ENCODE measurements at places on chromosomes 3 and 15. TPM values are rescaled to one million over a fixed set of nuclear protein-coding genes. Genes with fewer than 3 reads are reported as not detected.

DNA sequence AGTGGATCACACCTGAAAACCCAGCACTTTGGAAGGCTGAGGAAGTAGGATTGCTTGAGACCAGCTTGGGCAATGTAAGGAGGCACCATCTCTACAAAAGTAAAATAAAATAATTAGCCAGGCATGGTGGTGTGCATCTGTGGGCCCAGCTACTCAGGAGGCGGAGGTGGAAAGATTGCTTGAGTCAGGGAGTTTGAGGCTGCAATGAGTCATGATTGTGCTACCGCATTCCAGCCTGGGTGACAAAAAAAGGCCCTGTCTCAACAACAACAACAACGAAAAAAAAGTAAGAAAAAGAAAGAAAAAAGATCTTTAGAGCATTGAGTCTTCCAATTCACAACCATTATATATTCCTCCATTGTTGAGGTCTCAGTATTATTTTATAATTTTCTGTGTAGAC, 192.4 kb upstream of the DPH6 start:
- DNase-seq = no peak

DNA sequence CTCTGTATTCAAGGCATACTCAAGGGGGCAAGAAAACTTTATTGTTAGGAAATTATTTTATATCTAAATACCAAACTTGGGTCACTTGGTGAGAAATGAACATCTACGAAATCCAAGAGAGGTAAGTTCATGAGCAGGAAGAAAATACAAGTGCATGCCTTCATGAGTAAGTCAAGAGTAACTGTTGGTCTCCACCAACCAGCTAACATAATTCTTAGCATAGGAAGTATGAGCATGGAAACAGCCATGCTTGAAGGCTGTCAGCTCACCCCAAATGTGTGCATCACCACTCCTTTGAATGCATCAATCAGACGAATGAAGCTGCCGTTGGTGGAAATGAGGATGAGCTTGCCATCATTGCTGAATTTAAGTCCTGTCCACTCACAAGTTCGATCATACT, 13.9 kb downstream of the PPM1M start:
- DNase-seq = no peak

DNA sequence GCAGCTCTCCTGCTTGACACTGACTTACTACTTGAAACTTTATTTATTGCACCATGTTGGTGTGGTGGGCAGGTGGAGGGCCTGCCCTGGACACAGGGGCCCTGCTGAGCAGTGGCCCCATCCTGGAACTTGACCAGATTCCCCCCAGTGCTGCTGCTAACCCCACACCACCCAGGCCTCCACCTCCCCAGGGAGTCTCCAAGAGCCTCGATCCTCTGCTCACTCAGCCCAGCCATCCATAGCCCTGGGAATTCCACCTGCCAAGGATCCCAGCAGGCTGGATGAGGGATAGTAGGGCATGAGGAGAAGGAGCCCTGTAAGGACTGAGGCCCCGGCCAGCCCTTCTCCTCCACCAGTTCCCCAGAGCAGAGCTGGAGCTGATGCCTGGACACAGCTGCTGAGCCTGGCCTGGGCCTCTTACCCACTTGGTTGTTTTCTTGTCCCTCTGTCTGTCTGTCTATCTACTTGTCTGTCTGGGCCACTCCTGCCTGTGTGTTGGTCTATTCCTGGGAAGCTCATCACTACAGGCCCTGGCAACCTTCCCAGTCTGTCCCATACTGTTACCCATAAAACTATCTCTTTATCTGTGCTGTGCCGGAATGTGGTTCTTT, 2.8 kb downstream of the CHAC1 start:
- no peak for DNase-seq

- DNase-seq = no peak
Observed at GRCh38 chr15:71437919-71438318, 322.6 kb downstream of the THSD4 start.

- DNase-seq = no peak
Observed at GRCh38 chr3:184345317-184346144, 8.1 kb downstream of the FAM131A start.

Gene NEK10
- total RNA-seq = 1.0 TPM

Gene SLC28A1
- total RNA-seq = 0.48 TPM

DNA sequence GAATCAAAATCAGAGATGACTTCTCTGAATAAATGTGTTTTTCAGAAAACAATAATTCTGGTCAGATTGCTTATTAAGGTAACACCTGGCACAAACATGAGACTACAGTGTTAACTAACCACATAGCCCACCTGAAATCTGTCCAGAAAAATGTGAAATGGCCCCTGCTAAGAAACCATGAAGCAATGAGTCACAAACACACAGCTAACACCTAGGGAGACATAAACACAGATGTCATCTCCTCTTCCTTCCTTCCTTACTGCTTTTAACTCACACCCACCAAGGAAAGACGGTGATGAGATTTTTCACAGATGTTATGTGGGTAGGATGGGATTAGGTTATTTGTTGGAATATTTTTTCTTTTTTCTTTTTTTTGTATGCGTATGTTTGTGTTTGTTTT, 315.0 kb upstream of the STAC start:
- DNase-seq = no peak

Gene RYR3
- 0.52 TPM for total RNA-seq

GRCh38 chr3:190513409-190514370, at the start of gene IL1RAP:
IL1RAP (plus strand) TSS chr3:190514085; CDS start chr3:190564290, 50,205 bp downstream.
- peak; percentile 87 for DNase-seq
